ENCODE measurements at places on chromosomes 13 and 19. TPM values are rescaled to one million over a fixed set of nuclear protein-coding genes. Genes with fewer than 3 reads are reported as not detected.

DNA sequence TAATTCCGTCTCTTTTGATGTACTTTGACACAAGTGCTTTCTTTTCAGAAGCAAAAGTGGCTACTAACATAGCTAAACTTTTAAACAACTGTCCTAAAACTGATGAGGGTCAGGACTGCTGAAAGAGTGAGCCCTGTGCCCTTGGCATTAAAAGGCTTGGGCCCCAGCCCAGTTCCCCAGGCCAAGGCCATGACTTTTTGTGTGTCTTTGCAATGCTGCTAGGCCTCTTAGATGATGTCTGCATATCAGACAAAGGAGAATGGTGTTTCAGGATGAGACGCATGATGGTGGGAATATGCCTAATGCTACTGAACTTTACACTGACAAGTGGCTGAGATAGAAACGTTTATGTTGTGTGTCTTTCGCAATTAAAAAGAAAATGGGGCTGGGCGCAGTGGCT, 38.0 kb downstream of the SLC7A9 start:
- no peak for DNase-seq

DNA sequence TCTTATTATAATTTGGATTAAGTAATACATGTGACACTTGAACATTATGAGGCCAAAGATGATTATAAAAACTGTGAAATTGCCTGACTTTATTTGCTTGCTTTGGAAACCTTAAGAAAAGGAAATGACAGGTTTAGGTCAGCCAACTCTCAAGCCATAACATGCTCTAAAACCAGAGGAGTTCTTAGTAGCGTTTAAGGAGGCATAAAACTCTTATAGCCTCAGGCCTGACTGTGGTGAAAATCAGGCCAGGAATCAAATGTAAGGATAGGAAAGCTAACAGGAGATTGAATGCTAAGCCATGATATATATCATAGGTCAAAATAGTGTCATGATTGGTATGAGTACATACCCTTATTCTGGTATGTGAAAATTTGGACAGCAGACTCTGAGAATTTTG, 1142.4 kb upstream of the MIR17HG start:
- DNase-seq = no peak

GRCh38 chr13:53941588-53942190, 913.1 kb downstream of the OLFM4 start:
- DNase-seq = no peak

DNA sequence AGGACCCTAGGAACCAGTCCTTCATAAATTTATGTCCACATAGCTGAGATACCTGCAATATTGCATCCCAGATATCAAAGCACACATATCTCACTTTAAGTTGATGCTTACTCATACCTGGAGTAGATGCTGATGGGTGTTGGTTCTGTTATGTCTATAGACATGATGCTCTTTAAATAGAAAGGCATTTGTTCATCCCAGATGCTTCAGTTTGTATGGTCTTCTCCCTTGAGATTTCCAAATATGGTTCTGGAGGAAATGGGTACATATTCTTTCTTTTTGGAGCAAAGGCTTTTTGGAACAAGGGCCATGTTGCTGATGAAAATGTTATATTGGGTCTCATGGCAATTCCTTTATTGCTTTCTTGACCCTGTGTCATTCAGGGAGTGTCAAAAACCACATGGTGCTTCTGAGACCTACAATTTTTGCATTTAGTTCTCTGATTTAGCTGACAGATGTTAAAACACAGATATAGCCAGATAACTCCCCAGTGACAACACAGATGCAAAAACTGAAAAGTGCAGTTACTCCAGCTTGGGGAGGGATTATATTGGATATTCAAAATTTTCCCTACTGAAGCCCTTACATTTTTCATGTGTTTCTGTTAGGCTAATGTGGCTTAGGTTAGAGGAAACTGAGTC, 211.4 kb downstream of the KCNRG start:
- DNase-seq = no peak

OR10H1 gene
- 0.05 TPM for total RNA-seq

MEIOSIN gene
- not detected for total RNA-seq

ATP4B gene
- total RNA-seq = not detected

ZNF780A gene
- 23.8 TPM for total RNA-seq

NCLN gene
- 64.8 TPM for total RNA-seq

SPC24 gene
- total RNA-seq = 0.98 TPM

Measured in activated B cell treated with CpG ODN at 0.5 μM for 24 hours (primary cell).